GM18507 (cell line): ENCODE measurements at places on chromosomes 4 and X.

- DNase-seq = no peak
Measured at GRCh38 chr4:154348657-154349056, 142.9 kb downstream of the DCHS2 start.

DNA sequence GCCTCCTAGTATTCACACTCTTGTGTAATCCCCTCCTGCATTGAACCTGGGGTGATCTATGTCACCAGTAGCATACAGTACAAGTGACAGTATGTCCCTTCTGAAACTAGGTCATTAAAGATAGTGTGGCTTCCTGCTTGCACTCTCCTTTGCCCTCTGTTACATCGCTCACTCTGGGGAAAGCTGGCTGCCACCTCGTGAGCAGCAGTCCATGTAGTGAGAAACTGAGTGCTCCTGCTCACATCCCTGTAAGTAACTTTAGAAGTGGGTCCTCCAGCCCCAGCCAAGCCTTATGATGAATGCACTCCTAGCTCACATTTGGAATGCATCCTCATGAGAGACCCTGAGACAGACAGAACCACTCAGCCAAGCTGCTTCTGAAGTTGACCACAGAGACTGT lies 89.8 kb upstream of the TNIP3 start:
- no peak for DNase-seq

GRCh38 chrX:65900850-65901844 lies 138.7 kb downstream of the VSIG4 start:
- DNase-seq = no peak

GRCh38 chr4:25163196-25163595 lies 2.9 kb upstream of the SEPSECS start:
- DNase-seq = no peak

DNA sequence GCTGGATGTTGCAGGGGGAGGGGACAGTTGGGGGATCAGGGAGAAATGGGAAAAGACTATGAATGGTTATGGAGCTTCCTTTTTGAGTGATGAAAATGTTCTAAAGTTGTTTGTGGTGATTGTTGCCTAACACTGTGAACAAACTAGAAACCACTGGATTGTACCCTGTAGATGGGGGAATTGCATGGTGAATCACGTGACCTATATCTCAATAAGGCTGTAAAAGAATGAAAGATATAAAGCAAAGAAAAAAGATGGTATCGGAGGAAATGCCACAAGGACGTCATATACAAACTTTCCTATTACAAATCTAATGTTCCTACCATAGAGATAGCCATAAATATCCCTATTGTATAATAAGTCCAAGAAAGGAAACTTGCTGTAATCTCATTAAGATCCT lies 20.6 kb upstream of the CT55 start:
- DNase-seq = no peak

- no peak for DNase-seq
Measured at GRCh38 chr4:113468165-113469022, 293.1 kb downstream of the CAMK2D start.

DNA sequence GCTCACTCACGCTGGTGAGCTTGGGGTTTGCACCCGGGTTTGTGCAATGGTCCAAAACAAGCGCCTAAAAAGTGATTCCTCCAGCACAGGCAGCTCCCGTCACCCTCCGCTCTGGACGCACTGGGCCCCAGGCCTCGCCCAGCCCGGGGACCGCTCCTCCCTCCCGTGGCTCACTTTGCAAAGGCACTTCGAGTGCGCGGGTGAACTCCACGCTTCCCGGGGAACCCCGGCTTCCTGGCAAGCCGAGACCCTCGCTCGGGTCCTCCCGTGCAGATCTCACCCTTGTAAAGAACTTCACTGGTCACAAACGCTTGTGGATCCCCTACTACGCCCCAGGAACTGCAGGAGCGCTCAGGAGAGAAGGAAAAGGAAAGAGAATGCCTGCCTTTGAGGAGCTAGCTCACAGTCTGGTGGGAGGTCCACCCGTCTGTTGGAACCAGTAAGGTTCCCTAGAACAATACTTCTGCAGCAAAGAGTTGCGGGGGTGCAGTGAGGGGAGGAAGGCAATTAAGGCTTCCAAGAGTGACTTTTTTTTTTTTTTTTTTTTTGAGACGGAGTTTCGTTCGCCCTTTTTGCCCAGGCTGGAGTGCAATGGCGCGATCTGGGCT lies at the start of gene CTPS2:
Gene CTPS2 (minus strand): TSS at position 122 of the 608 bp plus-strand sequence. CDS start 9,767 bp downstream, outside the sequence.
- peak; percentile 32 for DNase-seq

- DNase-seq = no peak
Measured at GRCh38 chr4:100539706-100540105, 21.9 kb upstream of the EMCN start.

DNA sequence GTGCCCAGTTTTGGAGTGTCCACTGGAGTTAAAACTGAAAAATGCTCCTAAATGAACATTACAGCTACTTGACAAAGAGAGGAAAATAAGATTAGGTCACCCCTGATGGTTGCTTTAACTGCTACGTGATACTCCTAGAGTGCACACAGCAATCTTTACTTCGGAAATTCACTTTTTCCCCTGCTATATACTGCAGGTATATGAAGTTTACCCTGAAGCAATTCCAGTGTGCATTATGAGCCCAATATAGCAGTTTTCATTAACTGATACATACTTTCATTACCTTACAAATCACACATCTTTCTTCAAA lies 773 bp upstream of the ZNF827 start:
- no peak for DNase-seq

DNA sequence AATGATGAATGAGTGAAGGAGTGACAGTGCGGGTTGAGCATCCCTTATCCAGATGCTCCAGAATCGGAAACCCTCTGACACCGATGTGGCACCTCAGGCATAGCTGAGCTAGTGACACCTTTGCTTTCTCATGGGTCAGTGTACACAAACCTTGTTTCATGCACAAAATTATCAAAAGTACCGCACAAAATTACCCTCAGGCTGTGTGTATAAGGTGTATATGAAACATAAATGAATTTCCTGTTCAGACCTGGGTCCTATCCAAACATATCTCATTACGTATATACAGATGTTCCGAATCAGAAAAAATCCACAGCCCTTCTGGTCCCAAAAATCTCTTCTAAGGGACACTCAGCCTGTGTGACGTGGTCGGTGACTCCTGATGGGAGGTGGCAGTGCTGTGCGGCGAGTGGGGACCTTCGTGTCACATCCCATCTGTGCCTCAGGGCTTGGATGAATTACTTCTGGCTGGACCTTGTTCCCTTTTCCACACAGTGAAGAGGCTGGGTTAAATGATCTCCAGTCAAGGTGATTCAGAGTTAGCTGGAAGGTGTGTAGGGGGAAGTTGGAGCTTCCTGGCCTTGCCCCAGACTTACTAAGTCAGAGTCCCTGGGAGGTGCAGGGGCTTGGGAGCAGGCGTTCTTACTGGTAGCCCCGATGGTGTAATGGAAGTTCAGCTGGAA lies 18.8 kb downstream of the RGS12 start:
- no peak for DNase-seq

DNA sequence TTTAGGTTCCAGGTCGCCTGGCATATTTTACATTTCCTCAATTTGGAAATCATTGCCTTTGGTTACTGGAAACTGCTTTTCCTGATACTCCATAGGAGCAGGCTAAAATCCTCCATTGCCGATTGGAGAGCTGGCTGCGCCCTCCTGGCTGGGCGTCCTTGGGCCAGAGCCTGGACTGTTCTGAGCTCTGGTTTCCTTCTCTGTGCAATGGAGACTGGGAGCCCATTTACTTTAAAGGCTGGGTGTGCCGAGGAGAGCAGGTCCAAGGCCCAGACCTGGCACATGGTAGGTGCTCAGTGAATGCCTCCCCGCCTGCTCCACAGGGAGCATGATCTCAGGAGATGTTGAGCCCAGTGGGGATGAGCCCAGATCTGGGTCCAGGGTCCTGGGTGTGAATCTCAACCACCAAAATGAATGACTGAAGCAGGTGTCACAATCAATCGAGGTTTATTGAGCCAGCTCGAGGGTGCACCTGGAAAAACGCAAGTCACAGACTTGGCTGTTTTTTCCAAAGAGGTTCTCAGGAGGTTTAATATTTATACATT lies 50.0 kb downstream of the EVC start:
- no peak for DNase-seq

GRCh38 chrX:149007423-149007822 lies 497.7 kb downstream of the IDS start:
- DNase-seq = no peak

GRCh38 chrX:56281789-56282188 lies 49.6 kb downstream of the KLF8 start:
- no peak for DNase-seq

GRCh38 chr4:57943682-57944081 lies 833.5 kb upstream of the IGFBP7 start:
- DNase-seq = no peak

DNA sequence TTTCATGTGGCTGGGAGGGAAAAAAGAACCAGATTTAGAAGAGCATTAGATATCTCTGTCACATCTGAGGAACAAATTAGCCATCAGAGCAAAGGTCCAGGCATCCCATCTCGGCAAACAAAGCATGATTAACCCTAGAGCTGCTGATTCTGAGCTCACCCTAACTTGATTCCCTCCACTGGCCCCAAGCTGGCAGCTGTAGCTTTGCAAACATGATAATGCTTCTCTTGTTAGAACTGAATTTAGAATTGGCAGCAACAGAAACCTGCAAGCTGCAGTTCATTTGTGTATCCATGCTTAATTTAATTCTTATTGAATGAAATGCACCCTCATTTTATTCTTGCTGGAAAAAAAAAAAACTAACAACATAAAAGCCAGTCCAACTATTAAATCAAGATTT lies 289.2 kb downstream of the IL1RAPL1 start:
- DNase-seq = no peak

DNA sequence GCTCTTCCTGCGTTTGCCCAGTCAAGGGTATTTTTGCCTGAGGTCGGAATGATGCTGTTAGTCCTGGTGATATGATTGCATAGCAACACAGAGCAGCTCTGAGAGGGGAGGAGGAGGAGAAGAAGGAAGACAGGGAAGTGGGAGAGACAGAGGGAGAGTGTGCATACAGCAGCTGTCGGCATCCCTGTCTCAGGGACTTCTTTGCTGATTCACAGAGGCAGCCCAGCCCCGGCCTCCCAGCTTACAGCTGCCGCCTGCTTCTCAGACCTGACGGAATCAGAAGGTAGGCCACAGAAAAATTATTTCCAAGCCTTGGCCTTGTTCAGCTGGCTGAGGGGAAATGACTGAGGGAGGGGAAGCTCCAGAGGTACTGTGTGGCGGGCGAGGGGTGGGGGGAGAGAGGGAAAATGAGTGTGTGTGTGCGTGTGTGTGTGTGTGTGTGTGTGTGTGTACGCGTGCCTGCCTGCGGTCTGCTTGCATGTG lies 319 bp downstream of the DRP2 start:
- no peak for DNase-seq

DNA sequence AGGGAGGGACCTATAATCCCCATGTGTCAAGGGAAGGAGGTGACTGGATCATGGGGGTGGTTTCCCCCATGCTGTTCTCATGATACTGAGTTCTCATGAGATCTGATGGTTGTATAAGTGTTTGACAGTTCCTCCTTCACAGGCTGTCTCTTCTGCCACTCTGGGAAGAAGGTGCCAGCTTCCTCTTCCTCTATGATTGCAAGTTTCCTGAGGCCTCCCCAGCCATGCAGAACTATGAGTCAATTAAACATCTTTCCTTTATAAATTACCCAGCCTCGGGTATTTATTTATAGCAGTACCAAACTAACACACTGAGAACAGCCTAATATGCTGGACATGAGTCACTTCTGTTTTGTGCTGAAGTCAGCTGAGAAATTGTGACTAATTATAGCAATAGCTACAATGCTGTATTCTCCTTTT lies 656.9 kb upstream of the CPEB2 start:
- DNase-seq = no peak

- no peak for DNase-seq
Measured at GRCh38 chrX:53395605-53396298, 26.7 kb downstream of the SMC1A start.

DNA sequence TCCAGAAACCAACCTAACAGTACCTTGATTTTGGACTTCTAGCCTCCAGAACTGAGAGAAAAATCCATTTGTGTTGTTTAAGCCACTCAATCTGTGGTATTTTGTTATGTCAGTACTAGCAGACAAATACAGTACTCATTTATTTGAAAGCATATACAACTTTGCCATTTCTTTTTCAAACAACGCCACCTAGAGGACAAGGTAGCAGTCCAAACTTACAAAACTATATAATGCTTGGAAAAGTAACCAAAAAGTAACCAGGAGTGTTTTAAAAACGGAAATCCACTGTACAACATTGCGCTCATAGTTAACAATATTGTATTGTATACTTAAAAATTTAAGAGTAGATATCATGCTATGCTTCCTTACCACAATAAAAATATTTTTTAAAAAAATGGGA lies 37.0 kb upstream of the FGF13 start:
- no peak for DNase-seq

DNA sequence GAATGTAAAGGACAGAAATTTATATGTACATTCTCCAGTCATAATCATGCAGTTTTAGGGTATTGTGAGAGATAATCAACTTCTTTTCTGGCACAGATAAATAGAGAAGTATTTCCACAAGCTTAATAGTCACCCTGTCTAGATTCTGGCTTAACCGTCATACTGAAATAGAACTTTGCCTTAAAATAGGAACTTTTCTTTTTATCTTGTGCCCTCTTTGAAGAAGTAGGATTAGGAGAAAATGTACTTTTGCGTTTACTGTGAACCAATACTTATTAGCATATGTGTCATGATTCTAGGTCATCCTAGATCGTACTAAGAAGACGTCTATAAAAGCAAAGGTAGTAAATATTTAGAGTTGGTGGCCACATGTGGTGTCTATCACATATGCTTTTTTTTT lies 95.4 kb downstream of the NFKB1 start:
- DNase-seq = no peak

DNA sequence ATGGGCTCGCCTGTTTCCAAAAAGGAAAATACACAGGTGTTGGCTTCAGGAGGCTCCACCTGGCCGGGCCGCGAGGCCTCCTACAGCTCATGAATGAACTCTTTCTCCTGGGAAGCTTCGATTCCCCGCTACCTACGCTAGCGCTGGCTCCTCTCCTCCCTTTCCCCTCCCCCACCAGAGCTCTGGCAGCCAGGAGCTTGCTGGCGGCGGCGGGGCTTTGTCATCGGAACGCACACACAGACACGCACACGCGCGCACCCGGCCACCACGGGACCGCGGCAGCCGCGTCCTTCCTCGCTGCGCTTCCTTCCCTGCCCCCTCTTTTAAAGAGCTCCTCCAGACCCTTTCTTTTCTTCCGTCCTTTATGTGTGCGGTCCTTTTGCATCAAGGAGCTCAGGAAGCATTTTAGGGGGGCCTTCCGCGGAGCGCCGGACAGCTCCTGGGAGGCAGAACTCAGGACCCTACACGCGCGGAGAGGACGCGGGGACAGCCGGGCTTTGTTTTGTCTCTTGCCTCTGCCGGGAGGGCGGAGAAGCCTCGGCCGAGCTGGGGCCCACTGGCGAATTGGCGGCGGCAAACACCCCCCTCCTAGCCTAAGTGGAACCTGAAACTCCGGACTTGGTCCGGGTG lies 70.2 kb upstream of the BCOR start:
- no peak for DNase-seq

DNA sequence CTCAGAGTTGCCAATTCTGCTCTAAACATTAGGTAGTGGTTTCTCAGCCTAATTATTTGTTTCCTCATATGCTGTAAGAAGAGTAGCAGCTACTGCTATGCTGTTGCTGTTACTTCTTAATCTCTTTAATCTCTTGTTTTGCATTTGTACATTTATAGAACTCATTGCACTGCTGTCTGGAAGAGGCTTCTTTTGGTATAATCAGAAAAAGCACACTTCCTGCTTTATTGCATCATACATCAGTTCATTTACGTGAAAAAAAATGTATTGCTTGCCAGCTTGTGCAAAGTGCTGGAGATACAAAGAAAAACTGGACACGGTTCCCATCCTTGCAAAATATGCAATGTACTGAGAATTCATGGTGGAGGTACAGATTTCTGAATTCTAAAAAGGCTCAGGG lies 332.0 kb downstream of the GRXCR1 start:
- DNase-seq = no peak
